ENCODE measurements at places on chromosomes 3 and 15.

GRCh38 chr3:49930168-49930690, 618 bp upstream of the MON1A start:
- DNase-seq: peak; percentile 35

GRCh38 chr3:194637066-194637465, 3.8 kb upstream of the TMEM44 start:
- DNase-seq: no peak

- DNase-seq: no peak
Measured at GRCh38 chr3:59908280-59908679, 858.5 kb upstream of the CFAP20DC start.

- no peak for DNase-seq
Measured at GRCh38 chr15:101024073-101024695, 105.0 kb downstream of the LRRK1 start.

GRCh38 chr15:101152914-101153313, 98.9 kb downstream of the CHSY1 start:
- DNase-seq: no peak

DNA sequence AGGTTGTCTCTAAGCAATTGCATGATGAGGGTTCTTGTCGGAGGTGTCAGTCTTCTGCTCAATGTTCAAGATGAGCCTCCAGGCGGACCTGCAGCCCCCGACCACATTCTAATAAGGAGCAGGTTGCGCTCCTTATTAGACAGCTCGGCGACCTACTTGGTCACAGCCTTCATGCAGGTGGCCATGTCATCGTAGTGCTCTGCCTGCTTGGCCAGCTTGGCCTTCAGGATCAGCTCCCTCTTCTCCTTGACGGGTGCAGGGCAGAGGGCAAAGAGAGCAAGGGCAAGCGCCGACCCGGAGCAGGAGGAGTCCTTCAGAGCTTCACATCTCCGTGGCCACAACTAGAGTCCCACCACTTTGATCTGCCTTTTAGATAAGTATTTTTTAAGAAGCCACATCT, 113.5 kb downstream of the RASA2 start:
- DNase-seq: no peak
